ENCODE measurements at places on chromosomes 3 and 15. TPM values are rescaled to one million over a fixed set of nuclear protein-coding genes. Genes with fewer than 3 reads are reported as not detected.

DNA sequence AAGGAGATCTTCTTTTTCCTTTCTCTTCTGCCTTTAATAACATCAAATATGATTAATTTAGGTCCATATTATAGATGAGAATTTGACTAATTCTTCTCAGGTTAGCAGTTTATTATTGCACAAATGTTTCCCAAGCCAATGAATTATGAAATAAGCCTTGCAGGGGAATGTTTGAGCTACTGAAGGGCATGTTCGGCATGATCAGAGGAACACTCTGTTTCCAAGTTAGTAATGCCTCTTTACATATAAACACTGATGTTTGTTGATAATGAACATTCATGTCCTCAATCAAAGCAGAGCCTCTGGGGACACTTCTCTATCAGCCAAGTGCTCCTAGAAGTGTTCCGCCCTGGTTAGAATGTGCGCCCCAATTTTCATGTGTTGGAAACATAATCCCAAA, 10.0 kb upstream of the CYP1A1 start:
- no peaks in the 10 kb centered on the region for H3K36me3 ChIP-seq
- no peak overlapping the region for H3K27ac ChIP-seq
- H3K4me3 ChIP-seq: no peak overlapping the region
- DNase-seq: no peak

DNA sequence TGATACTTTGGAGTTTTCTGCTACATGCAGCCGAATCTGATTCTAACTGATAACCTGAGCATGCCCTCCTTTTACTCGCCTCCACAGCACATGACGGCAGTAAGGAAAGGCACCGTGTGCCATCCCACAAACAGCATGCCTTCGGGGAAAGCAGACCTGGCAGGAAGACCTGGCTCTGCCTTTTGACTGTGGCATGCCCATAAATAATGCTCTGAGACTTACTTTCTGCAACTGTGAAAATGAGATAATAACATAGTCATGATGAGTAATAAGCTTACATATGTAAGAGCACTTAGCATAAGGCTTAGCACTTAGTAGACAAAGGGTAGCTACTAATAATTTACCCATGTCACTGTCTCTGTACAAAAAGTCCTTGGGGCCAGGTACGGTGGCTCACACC, 32.9 kb downstream of the MTHFS start:
- H3K27ac ChIP-seq: no peak overlapping the region
- H3K4me1 ChIP-seq: no peaks in the 10 kb centered on the region
- no peak for DNase-seq
- H3K36me3 ChIP-seq: no peaks in the 10 kb centered on the region
- H3K27me3 ChIP-seq: no peaks in the 10 kb centered on the region
- H3K4me3 ChIP-seq: no peak overlapping the region

DNA sequence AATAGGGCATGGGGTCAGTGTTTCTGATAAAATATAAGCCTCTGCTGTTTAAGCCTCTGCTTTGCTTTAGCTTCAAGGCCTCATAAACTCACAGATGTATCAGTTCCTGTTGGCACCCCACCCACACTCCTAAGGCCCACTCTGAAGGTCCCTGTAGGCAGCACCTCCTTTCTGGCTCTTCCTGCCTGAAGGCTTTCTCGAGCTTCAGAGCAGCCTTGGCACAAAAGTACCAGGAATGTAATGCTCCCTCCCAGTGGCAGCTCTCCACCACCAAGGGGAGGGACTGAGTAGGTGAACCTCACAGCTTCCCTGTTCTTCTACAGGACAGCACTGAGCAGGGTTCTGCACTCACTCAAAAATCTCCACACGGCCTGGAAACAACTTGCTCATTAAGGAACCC, 102.2 kb downstream of the ABHD5 start:
- H3K36me3 ChIP-seq: no peaks in the 10 kb centered on the region
- no peak overlapping the region for H3K27ac ChIP-seq
- H3K4me3 ChIP-seq: no peak overlapping the region

DNA sequence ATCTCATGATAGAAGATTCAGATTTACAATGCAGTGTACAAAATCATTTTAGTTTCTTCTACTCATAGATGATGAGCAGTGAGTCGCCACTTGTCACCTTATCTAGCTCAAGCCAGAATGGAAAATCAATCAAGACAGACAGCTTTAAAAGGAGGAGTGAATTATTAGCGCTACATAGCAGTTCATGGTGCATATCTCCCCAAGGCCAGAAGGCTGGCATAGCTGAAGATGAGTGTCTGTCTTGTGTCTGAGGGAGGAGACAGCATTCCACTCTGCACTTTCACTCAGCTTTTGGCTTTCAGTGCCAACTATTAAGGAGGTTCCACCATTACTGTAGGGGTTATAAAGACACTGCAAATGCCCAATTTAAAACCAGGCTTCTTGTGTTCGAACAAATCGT, 804.1 kb upstream of the LMCD1 start:
- no peaks in the 10 kb centered on the region for H3K27me3 ChIP-seq
- no peaks in the 10 kb centered on the region for H3K4me1 ChIP-seq
- DNase-seq: no peak
- no peak overlapping the region for H3K4me3 ChIP-seq

DNA sequence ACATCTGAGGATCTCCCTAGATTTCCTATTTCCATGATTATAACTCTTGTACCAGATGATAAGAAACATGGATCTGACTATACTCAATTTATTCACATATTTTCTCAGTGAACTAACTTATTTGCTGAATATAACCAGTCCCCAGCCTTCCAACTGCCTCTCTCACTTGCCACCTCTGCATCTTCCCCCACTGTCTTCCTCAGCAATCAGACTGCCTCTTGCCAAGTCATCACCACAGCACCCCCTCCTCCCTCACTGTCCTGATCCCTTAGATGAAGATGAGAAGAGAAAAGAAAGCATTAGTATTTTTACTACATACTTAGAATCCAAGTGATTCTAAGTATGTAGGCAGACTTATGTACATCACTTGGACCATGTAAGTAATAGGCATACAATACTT, 71.9 kb downstream of the GTPBP8 start:
- H3K4me1 ChIP-seq: no peaks in the 10 kb centered on the region
- no peaks in the 10 kb centered on the region for H3K27me3 ChIP-seq
- no peak overlapping the region for H3K27ac ChIP-seq
- H3K36me3 ChIP-seq: no peaks in the 10 kb centered on the region

- no peaks in the 10 kb centered on the region for H3K4me1 ChIP-seq
- H3K27ac ChIP-seq: no peak overlapping the region
- DNase-seq: no peak
- H3K27me3 ChIP-seq: no peaks in the 10 kb centered on the region
- H3K36me3 ChIP-seq: no peaks in the 10 kb centered on the region
Measured at GRCh38 chr15:66937588-66937987, 127.8 kb upstream of the SMAD3 start.

- no peaks in the 10 kb centered on the region for H3K36me3 ChIP-seq
- DNase-seq: no peak
- no peak overlapping the region for H3K27ac ChIP-seq
- no peak overlapping the region for H3K4me3 ChIP-seq
- H3K4me1 ChIP-seq: no peaks in the 10 kb centered on the region
Measured at GRCh38 chr3:67783281-67784250, 129.2 kb upstream of the SUCLG2 start.

ALDH1A2 gene
- 0.15 TPM for total RNA-seq

DNA sequence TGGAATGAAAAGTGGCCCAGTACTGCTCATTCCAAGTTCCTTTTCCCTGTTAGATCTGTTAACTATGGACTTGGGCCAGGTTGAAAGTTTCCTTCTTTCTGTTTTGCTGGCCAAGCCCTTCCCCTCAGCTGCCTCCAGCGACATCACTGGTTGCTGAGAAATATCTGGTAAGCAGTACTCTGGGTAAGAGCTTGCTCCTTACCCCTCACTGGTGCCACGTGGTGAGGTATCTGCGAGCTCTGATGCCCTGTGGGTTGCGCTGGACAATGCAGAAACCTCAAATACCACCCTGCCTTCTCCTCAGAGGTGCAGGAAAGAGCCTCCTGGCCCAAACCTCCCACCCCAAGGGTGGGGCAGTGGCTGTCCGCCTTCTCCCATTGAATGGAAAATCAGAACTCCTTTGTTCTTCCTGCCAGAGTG, 42.9 kb upstream of the APH1B start:
- DNase-seq: no peak
- H3K27me3 ChIP-seq: no peaks in the 10 kb centered on the region
- H3K27ac ChIP-seq: no peak overlapping the region
- peaks cover 77% of the 10 kb centered on the region for H3K4me1 ChIP-seq

DAPK2 gene
- total RNA-seq: 2.3 TPM

- H3K4me1 ChIP-seq: no peaks in the 10 kb centered on the region
- H3K27ac ChIP-seq: no peak overlapping the region
- no peak for DNase-seq
Measured at GRCh38 chr3:2823031-2823430, 287.1 kb downstream of the IL5RA start.

DNA sequence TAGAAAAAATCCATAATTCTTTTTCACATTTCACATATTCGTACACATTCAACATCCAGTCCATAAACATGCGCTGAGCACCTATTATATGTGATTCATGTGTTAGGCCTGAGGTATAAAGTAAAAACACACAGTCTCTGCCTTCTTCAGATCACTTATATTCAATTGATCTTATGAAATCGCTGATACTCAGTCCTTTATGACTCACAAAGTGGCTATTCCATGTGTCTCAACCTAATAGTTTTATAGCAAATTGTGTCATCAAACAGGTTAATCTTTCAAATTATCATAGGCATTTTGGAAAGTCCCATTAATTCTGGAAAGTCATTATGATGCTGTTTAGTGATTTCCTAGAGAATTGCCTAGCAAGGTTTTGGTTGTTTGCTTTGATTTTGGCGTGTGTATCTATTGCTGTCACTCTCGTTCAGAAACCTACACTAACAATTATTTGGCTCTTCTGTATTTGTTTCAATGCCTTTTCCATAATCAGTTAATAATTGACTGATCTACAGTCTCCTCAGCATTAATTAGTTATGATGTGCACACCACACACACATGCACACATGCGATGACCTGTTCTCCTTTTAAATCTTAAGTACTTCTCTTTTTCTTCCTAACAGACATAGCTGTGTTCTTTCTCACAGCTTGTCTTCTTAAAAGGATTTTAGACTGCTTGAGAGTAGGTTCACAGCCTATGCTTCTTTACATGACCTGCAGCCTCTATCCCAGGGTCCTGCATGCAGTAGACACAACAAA, 353.1 kb downstream of the MECOM start:
- H3K4me1 ChIP-seq: no peaks in the 10 kb centered on the region
- no peak overlapping the region for H3K4me3 ChIP-seq
- H3K36me3 ChIP-seq: no peaks in the 10 kb centered on the region
- H3K27ac ChIP-seq: no peak overlapping the region
- DNase-seq: no peak
